ENCODE measurements at places on chromosomes 7 and 10. TPM values are rescaled to one million over a fixed set of nuclear protein-coding genes. Genes with fewer than 3 reads are reported as not detected.

CPA2 gene
- not detected for total RNA-seq

FGFBP3 gene
- total RNA-seq = 3.4 TPM

FAM20C gene
- 0.54 TPM for total RNA-seq

KAZALD1 gene
- total RNA-seq = 0.51 TPM

ITIH2 gene
- not detected for total RNA-seq

BET1 gene
- total RNA-seq = 40.7 TPM

DNA sequence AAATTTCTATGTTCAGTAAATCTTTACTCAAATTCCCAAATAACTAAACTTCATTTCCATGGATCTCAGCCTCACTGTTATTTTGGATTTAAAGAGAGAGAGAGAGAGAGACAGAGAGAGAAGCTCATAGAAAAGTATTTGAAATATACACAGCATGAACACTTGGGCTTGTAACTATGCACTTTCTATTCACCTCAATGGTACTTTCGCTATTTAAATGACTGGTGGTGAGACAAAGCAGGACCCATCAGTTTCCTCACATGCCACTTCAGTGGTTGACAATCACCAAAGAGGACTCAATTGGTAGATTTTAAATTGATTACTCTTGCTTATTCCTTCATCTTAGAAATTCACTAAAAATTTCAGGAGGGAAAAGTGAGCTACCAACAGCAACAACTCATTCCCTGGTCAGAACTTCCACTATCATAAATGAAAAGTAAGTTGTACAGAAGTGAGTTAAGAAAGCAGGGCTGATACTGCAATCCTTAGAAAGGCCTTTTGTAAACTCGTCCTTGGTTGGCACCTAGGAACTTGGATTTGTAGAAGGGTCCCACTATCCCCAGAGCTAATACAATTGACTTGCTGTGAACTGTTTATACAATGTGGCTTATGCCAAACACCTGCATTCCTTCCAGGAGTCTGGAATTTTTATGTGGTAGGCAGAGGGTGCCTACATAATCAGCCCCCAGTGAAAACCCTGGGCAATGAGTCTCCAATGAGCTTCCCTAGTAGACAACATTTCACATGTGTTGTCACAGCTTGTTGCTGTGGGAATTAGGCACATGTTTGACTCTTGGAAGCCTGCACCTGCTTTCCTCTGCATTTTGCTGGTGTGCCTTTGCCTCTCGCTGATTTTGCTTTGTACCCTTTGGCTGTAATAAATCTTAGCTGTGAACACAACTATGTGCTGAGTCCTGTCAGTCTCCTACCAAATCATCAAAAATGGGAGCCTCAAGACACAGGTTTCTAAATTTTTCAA lies 10.8 kb downstream of the ERLIN1 start:
- H3K27ac ChIP-seq = no peak overlapping the region
- H3K27me3 ChIP-seq = no peaks in the 10 kb centered on the region
- H3K36me3 ChIP-seq = peaks cover 6% of the 10 kb centered on the region
- H3K4me3 ChIP-seq = no peak overlapping the region

DNA sequence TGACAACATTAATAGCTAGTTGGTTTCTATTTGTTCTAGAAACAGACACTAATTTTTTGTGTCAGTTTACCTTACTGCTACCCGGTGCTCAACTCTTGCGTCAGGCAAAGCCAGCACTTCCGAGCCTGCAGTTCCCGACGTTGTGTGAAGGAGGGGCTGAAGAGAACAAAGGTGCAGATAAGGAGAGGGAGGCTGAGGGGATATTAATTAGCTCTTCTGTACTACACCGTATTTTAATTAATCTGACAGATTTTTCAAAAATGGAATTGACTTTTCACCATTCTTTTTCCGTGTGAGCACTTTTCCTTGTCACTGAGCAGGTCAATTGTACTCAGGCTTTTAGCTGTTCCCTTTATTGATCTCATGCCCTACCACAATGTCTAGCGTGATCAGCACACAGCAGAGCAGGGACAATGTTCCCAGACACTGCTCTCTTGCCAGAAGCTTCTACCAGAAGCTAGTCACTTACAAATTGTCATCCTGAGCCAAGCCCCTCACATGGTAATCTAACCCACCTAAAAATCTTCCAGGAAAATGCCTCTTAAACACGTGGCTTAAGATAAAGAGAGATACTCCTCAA lies 650.5 kb upstream of the MKI67 start:
- H3K27me3 ChIP-seq = no peaks in the 10 kb centered on the region
- H3K36me3 ChIP-seq = no peaks in the 10 kb centered on the region
- DNase-seq = no peak
- no peak overlapping the region for H3K4me3 ChIP-seq
- no peak overlapping the region for H3K27ac ChIP-seq

DNA sequence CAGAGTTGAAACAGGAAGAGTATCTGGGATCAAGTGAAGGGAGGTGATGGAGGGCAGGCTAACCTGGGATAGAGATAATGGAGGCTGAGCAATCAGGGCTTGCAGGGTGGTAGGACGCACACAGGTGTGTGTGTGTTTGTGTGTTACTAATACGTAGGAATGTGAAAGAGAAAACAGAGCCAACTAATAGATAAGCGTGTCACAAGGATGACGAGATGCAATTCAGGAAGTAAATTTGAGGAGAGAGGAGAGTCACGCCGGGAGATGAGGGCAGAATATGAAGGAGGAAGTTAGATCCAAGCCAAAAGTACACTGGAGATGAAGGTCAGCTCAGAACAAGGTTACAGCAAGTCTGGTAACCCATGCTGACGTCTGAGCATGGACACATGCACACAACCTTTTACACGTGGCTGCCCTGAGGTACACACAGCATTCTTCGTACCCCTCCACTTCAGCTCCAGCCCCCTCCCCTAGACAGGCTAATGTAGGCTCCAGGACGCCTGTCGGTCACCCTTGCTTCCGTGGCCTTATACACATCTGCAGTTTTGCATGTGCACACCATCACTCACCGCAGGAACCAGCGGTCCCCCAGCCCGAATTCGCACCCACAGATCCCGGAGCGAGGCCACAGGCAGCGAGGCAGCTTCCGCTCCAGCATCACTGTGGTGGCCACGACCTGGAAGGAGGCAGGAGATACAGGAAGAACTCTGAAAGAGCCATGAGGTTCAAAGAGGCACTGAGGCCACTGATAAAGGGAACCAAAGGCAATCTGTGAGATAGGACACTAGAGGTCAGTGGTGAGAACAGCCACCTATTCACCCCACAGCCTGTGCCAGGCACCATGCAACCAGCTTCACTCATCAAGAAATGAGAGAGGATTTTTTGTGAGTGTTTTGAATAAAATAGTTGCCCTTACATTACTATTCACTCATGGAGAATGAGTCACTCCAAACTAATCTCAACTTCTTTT lies 23.7 kb upstream of the TRPV6 start:
- peak; percentile 31 for DNase-seq
- H3K4me1 ChIP-seq = no peaks in the 10 kb centered on the region
- H3K27me3 ChIP-seq = peaks cover 6% of the 10 kb centered on the region
- no peaks in the 10 kb centered on the region for H3K36me3 ChIP-seq

- no peak overlapping the region for H3K4me3 ChIP-seq
- DNase-seq = no peak
- H3K27me3 ChIP-seq = no peaks in the 10 kb centered on the region
- H3K27ac ChIP-seq = no peak overlapping the region
- no peaks in the 10 kb centered on the region for H3K36me3 ChIP-seq
Measured at GRCh38 chr7:158192956-158193355, 394.7 kb downstream of the PTPRN2 start.

DNA sequence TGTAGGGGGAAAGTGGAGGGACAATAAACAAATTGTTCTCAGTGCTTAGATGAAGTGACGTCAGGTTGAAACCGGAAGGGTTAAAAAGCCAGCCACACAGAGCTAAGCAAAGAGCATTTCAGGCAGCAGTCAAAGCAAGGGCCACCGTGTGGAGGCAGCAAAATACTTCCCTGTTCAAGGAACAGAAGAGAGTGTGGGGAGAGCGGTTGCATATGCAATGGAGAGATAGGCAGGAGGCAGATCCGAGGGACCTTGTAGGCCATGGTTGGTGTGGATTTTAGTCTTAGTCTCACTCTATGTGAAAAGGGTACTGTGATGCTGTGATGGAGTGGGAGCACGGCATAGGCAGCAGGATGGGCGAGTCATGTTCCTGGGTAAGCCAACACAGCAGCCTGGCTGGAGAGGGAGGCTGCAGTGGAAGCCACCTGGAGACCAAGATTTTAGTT lies 3.8 kb upstream of the STN1 start:
- DNase-seq = peak; percentile 9
- no peaks in the 10 kb centered on the region for H3K27me3 ChIP-seq
- no peaks in the 10 kb centered on the region for H3K36me3 ChIP-seq
- no peak overlapping the region for H3K4me3 ChIP-seq

GRCh38 chr7:33457039-33457438 lies 327.7 kb downstream of the BBS9 start:
- H3K4me1 ChIP-seq = no peaks in the 10 kb centered on the region
- H3K27me3 ChIP-seq = no peaks in the 10 kb centered on the region
- H3K27ac ChIP-seq = no peak overlapping the region
- DNase-seq = no peak

DNA sequence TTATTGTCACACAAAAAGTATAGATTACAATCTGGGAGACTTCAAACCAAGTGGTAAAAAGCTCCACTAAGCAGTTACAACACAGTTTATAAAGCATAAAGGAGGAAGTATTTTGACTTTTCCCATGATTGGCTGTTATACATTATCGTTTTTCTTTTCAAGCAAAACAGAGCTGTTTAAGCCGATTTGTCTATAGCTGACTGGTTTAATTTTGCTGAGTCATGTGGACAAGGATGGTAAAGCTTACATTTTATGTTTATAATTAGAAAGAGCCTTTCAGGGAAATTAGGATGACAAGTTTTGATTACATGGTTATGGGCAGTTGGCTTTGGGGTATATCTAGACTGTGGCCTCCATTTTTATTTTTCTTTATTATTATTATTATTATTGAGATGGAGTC lies 152.5 kb upstream of the STK17A start:
- no peaks in the 10 kb centered on the region for H3K36me3 ChIP-seq
- H3K4me3 ChIP-seq = no peak overlapping the region
- H3K4me1 ChIP-seq = no peaks in the 10 kb centered on the region
- no peak for DNase-seq

- no peak overlapping the region for H3K4me3 ChIP-seq
- H3K4me1 ChIP-seq = no peaks in the 10 kb centered on the region
- H3K27me3 ChIP-seq = no peaks in the 10 kb centered on the region
- DNase-seq = no peak
- H3K36me3 ChIP-seq = no peaks in the 10 kb centered on the region
Measured at GRCh38 chr7:154646126-154647013, 356.6 kb downstream of the PAXIP1 start.

DNA sequence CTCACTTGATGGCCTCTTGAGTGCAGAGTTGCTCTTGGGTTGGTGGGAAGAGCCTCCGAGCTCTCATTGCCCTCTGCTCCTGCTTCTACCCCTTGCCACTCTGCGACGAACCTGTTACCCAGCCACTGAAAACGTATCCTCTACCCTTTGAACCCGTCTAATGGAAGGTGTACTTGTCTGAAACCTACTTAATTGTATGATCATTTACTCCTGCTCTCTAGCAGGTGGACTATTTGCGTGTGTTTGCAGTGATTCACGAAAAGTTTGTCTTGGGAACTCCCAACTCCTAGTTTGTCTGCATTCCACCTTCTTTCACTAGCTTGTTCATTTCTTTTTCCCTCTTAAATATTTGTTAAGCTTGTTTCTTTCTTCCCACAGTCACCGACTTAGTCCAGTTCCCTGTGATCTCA lies 503 bp downstream of the CROT start:
- no peaks in the 10 kb centered on the region for H3K27me3 ChIP-seq
- H3K27ac ChIP-seq = peak overlapping the region; percentile 74
- H3K4me3 ChIP-seq = peak overlapping the region; percentile 51
- H3K36me3 ChIP-seq = peaks cover 2% of the 10 kb centered on the region
- peaks cover 15% of the 10 kb centered on the region for H3K4me1 ChIP-seq

- no peaks in the 10 kb centered on the region for H3K4me1 ChIP-seq
- no peak overlapping the region for H3K27ac ChIP-seq
- H3K27me3 ChIP-seq = no peaks in the 10 kb centered on the region
Measured at GRCh38 chr10:19904202-19904661, 88.0 kb downstream of the PLXDC2 start.

GRCh38 chr10:131946880-131947279 lies 34.8 kb downstream of the BNIP3 start:
- no peak overlapping the region for H3K27ac ChIP-seq
- no peaks in the 10 kb centered on the region for H3K27me3 ChIP-seq
- no peak for DNase-seq
- H3K36me3 ChIP-seq = peaks cover 73% of the 10 kb centered on the region
- H3K4me1 ChIP-seq = no peaks in the 10 kb centered on the region

DNA sequence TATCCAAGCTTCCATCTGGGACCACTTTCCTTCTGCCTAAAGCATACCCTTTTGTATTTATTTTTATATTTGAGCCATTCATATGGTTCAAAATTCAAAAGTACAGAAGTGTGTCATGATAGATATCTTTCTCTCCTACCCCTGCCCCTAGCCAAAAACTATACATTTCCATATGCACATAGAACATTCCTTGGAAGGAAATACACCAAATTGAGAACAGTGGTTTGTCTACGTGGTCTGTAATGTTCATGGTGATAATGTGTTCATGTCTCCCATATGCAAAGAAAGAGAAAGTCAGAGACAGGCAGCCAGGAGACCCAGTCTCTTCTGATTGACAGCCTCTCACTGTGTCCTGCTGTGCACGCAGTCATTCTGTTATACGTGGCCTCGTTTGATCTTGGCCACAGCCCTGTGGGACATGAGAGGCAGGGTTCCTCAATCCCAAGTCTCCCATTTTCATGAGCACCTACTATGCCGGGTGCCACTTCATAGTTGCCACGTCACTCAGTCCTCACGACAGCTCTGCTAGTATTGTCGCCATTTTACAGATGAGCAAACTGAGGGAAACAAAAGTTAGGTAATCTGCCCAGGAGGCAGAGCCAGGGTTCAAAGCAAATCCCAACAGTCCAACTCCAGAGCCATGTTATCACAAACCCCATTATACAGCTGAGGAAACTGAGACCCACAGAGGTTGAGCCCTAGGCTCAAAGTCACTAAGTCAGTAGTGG lies 8.0 kb upstream of the CDH23 start:
- no peak overlapping the region for H3K27ac ChIP-seq
- H3K36me3 ChIP-seq = no peaks in the 10 kb centered on the region
- peaks cover 3% of the 10 kb centered on the region for H3K4me1 ChIP-seq
- no peak for DNase-seq

- peaks cover 8% of the 10 kb centered on the region for H3K4me1 ChIP-seq
- no peak for DNase-seq
- H3K4me3 ChIP-seq = no peak overlapping the region
- H3K36me3 ChIP-seq = no peaks in the 10 kb centered on the region
- no peak overlapping the region for H3K27ac ChIP-seq
Measured at GRCh38 chr7:158428131-158428836, 159.3 kb downstream of the PTPRN2 start.

DNA sequence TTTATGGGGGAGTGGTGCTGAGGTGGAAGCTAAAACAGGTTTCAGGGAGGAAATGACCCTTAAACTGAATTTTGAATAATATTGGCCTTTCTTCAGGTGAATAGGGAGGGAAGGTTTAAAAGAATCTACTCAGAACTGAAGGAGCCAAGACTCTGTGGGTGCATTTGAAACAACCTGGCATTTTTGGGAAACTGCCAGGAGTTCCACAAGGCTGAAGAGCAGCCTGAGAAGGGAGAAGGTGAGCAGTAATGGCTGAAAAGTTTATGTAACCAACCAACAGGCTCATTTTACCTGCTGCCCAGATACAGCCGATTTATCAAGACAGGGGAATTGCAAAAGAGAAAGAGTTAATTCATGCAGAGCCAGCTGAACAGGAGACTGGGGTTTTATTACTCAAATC lies 4.0 kb upstream of the PANK1 start:
- no peak overlapping the region for H3K4me3 ChIP-seq
- H3K4me1 ChIP-seq = peaks cover 30% of the 10 kb centered on the region
- DNase-seq = no peak
- no peaks in the 10 kb centered on the region for H3K36me3 ChIP-seq
- no peak overlapping the region for H3K27ac ChIP-seq
